ENCODE measurements at places on chromosomes 1 and 21.
A peak's percentile ranks its signal among the peaks of the same experiment; 100 is the strongest.

- DNase-seq: no peak
- no peak overlapping the region for H3K4me3 ChIP-seq
- H3K36me3 ChIP-seq: no peaks in the 10 kb centered on the region
- no peaks in the 10 kb centered on the region for H3K27me3 ChIP-seq
- H3K27ac ChIP-seq: no peak overlapping the region
- no peaks in the 10 kb centered on the region for H3K4me1 ChIP-seq
These were observed 191.8 kb downstream of the TPR start for GRCh38 chr1:186183219-186183618.

DNA sequence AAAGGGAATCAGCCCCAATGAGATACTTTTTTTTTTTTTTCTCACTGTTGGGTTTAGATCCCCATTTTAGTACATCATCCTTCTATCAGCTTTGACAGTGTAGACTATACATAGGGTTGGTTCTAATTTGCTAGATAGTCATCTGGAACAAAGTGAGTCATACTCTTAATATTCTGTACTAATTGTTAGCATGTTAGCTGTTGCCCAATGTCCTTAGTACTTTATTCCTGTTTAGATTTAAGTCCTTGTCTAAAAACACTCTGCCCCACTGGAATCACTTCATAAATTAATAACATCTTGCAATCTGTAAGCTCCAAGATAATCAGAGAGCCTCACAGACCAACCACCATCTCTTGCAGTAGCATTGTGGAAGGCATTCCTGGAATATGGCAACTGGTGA, 209.8 kb upstream of the KIAA0040 start:
- no peaks in the 10 kb centered on the region for H3K36me3 ChIP-seq
- no peak overlapping the region for H3K27ac ChIP-seq

GRCh38 chr1:53062708-53063591, 937 bp downstream of the PODN start:
- peaks cover 25% of the 10 kb centered on the region for H3K27me3 ChIP-seq
- no peaks in the 10 kb centered on the region for H3K36me3 ChIP-seq
- no peak for DNase-seq
- no peak overlapping the region for H3K27ac ChIP-seq

DNA sequence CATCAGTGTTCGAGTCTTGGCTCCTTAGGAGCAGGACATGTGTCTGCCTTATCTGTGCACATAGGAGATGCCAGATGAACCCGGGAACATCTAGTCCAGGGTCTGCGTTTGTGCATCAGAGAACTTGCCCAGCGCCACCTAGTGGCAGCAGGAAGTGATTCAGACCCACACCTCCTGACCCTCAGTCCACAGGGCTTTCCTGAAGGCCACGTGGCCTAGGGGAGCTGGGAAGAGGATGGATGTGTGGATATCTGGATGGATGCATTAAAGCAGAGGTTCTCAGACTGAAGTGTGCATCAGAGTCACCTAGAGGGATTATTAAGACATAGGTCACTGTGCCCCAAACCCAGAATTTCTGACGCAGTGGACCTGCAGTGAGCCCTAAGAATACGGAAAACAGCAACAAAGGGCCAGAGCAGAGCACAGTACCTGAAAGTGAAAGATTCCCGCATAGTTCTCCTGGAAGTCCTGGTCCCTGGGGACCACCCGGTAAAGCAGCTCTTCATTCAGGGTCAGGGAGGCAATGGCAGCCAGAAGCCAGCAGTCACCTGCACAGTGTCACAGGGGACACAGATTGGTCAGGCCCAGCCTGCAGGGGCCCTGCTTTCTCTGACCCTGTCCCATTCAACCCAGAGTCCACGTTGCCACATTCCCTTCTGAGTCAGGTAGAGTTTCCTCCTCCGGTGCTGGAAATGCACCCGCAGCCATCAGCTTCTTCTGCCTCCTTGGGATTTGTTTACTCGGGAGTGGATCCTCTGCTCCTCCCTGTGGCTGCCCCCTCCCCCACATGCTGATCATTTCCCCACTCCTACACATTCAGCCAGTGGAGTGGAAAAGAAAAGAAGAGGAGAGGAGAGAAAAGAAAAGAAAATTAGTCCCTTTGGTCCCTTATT, 37.0 kb downstream of the CAPN8 start:
- no peaks in the 10 kb centered on the region for H3K27me3 ChIP-seq
- no peaks in the 10 kb centered on the region for H3K36me3 ChIP-seq
- DNase-seq: peak; percentile 15
- no peak overlapping the region for H3K4me3 ChIP-seq
- no peak overlapping the region for H3K27ac ChIP-seq
- H3K4me1 ChIP-seq: no peaks in the 10 kb centered on the region

DNA sequence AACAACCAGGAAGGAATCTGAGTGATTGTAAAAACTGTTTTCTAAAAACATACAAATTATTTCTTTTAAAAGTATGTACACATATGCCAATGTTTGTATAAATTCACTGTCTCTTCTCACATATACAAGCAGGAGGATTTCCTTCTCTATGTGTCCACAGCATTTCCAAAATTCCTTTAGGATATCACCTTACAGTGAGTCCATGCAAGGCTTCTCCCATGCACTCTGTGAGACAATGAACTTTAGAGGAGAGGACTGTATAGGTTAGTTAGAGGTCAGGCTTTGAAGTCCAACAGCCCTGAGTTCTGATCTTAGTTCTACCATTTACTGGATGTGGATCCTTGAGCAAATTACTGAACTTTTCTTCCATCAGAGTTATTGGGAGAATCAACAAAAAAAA, 34.1 kb upstream of the USH2A start:
- H3K27ac ChIP-seq: no peak overlapping the region
- H3K27me3 ChIP-seq: no peaks in the 10 kb centered on the region
- H3K4me1 ChIP-seq: no peaks in the 10 kb centered on the region
- H3K4me3 ChIP-seq: no peak overlapping the region
- H3K36me3 ChIP-seq: no peaks in the 10 kb centered on the region

DNA sequence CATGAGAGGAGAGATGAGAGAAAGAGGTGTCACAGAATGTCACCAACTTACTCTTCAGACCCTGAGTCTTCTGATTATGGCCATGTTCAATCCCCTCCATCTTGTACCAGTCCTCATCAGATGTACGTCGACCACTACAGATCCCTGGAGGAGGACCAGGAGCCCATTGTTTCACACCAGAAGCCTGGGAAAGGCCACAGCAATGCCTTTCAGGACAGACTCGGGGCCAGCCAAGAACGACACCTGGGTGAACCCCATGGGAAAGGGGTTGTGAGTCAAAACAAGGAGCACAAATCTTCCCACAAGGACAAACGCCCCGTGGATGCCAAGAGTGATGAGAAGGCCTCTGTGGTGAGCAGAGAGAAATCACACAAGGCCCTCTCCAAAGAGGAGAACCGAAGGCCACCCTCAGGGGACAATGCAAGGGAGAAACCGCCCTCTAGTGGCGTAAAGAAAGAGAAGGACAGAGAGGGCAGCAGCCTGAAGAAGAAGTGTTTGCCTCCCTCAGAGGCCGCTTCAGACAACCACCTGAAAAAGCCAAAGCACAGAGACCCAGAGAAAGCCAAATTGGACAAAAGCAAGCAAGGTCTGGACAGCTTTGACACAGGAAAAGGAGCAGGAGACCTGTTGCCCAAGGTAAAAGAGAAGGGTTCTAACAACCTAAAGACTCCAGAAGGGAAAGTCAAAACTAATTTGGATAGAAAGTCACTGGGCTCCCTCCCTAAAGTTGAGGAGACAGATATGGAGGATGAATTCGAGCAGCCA, 8.0 kb downstream of the ELOA start:
- no peak for DNase-seq
- H3K4me3 ChIP-seq: no peak overlapping the region
- H3K4me1 ChIP-seq: peaks cover 5% of the 10 kb centered on the region
- H3K27me3 ChIP-seq: no peaks in the 10 kb centered on the region
- peaks cover 75% of the 10 kb centered on the region for H3K36me3 ChIP-seq
- no peak overlapping the region for H3K27ac ChIP-seq

DNA sequence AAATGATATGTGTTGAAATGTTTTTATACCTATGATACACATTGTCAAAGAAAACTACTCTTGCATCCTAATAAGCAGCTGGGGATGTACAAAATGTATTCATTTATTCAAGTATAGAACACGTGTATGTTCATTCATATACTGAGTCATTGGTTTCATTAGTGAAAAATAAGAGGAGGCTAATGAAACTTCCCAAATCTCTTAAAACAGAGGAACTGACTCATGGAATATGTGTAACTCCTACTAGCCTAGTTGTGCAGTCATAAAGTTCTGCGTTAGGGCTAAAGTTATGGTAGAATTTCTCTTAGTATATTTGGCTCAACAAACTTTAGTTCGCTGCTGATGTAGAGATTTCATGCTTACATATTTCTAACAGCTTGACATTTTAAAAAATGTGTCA, 441.6 kb downstream of the NCAM2 start:
- DNase-seq: no peak
- no peaks in the 10 kb centered on the region for H3K4me1 ChIP-seq
- H3K27me3 ChIP-seq: no peaks in the 10 kb centered on the region
- no peaks in the 10 kb centered on the region for H3K36me3 ChIP-seq
- no peak overlapping the region for H3K4me3 ChIP-seq

- H3K27me3 ChIP-seq: no peaks in the 10 kb centered on the region
- no peak overlapping the region for H3K4me3 ChIP-seq
- H3K27ac ChIP-seq: no peak overlapping the region
- H3K4me1 ChIP-seq: no peaks in the 10 kb centered on the region
These were observed 79.9 kb downstream of the TMEM53 start for GRCh38 chr1:44594353-44594752.

DNA sequence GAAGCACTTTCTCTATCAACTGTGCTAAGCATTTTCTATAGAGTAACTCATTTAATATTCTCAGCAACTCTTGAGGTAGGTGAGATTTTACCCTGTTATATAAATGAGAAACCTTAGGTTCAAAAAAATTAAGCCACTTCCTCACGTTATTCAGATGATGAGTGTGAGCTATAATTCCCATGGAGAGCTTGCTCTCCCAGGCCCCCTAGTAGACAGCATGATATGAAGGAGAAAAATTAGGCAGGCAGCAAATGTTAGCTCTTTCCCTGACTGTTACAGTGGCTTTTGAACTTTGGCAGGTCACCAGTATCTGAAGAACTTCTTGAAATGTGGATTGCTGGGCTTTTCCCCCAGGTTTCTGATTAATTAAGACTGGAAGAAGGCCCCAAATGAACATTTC, 753.1 kb downstream of the NCAM2 start:
- H3K4me1 ChIP-seq: no peaks in the 10 kb centered on the region
- no peak overlapping the region for H3K27ac ChIP-seq
- H3K27me3 ChIP-seq: no peaks in the 10 kb centered on the region
- no peaks in the 10 kb centered on the region for H3K36me3 ChIP-seq
- no peak for DNase-seq
- no peak overlapping the region for H3K4me3 ChIP-seq

GRCh38 chr1:61727544-61727943, 2.6 kb upstream of the TM2D1 start:
- no peak overlapping the region for H3K4me3 ChIP-seq
- H3K27me3 ChIP-seq: no peaks in the 10 kb centered on the region
- peaks cover 4% of the 10 kb centered on the region for H3K4me1 ChIP-seq
- H3K36me3 ChIP-seq: no peaks in the 10 kb centered on the region
- DNase-seq: no peak
- no peak overlapping the region for H3K27ac ChIP-seq

DNA sequence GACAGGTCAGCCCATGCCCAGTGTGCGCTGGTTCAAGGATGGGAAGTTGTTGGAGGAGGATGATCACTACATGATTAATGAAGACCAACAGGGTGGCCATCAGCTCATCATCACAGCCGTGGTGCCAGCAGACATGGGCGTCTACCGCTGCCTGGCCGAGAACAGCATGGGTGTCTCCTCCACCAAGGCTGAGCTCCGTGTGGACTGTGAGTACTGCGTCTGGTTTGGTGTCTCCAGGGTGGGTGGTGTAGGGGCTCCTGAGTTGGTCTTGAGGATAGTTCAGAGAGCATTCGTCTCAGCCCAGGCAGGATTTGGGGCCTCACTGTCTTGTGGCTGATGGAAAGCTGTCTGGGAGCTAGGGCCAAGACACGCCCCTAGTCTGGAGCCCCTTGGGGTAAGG, 83.2 kb downstream of the TRIM11 start:
- H3K4me1 ChIP-seq: no peaks in the 10 kb centered on the region
- peaks cover 12% of the 10 kb centered on the region for H3K36me3 ChIP-seq
- H3K4me3 ChIP-seq: no peak overlapping the region

GRCh38 chr1:238961790-238962189, 424.6 kb upstream of the CHRM3 start:
- no peak overlapping the region for H3K27ac ChIP-seq
- DNase-seq: no peak
- no peak overlapping the region for H3K4me3 ChIP-seq

Measured in effector memory CD4-positive, alpha-beta T cell (primary cell).